Hematopoietic multipotent progenitor cell treated with erythropoietin and hydrocortisone succinate and interleukin-3 and kit ligand, for 15 days (in vitro differentiated cells): ENCODE measurements at places on chromosomes 4 and X.

GRCh38 chrX:2696698-2697215 lies 5.7 kb downstream of the CD99 start:
- DNase-seq, result no peak

DNA sequence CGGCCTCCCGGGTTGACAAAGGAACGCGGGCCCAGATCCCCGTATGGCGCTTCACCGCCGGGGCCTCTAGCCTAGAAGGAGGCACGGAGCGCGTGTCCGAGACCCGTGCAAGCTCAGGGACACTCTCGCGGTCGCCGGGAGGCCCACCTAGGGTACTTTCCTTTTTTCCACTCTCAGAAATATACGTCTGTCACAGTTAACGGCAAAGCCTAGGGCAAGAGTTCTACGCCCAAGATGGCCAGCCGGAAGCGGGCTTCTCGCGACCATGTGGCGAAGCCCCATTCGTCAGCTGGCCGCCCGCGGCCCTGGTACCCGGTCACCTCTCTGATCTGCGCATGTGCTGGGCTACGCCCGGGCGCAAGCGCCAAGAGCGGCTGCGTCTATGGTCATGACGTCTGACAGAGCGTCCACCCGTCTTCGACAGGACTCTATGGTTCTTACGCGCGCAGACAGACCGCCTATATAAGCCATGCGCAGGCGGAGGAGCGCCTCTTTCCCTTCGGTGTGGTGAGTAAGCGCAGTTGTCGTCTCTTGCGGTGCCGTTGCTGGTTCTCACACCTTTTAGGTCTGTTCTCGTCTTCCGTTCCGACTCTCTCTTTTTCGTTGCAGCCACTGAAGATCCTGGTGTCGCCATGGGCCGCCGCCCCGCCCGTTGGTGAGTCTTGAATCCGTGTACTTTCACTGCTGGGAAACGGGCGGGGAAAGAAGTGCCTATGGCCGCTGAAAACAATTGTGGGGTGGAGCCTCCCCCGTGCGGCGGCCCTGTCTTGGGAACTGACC lies at the start of gene RPL10:
Gene RPL10 (plus strand): TSS at position 490 of the 780 bp plus-strand sequence. CDS start 143 bp downstream, at position 633.
- peak; percentile 90 for DNase-seq

GRCh38 chrX:38817004-38817703 lies 15.9 kb downstream of the MID1IP1 start:
- DNase-seq, result no peak

GRCh38 chr4:2059726-2060602 lies 837 bp downstream of the NAT8L start:
- no peak for DNase-seq

GRCh38 chr4:81754169-81754568 lies 282.5 kb upstream of the RASGEF1B start:
- DNase-seq, result no peak

DNA sequence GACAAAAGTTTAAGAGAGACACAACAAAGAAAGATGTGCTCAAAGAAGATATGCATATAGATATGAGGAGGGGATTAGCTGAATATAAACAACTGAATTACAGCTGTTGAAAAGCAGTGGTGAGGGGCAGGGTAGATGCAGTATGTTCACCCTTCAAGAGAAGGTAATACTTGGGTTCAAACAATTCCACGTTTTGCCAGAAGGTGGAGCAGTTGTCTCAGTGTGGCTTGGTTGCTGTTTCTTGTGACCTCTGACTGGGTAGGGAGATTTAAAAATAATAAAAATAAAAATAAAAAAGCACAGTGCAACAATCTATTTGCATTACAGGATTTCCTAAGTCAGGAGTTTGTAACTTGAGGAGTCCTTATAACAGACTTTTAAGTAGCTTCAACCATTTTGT lies 23.3 kb downstream of the PHOX2B start:
- DNase-seq, result no peak

GRCh38 chr4:150497612-150498011 lies 84.3 kb upstream of the MAB21L2 start:
- DNase-seq, result no peak

GRCh38 chr4:154082760-154083535 lies 294.1 kb upstream of the SFRP2 start:
- no peak for DNase-seq

GRCh38 chrX:148269513-148269912 lies 230.9 kb upstream of the AFF2 start:
- DNase-seq, result no peak

- DNase-seq, result no peak
Measured at GRCh38 chr4:2284934-2285612, 23.2 kb upstream of the MXD4 start.

- peak; percentile 47 for DNase-seq
Measured at GRCh38 chr4:27048429-27049238, 188.0 kb downstream of the STIM2 start.

DNA sequence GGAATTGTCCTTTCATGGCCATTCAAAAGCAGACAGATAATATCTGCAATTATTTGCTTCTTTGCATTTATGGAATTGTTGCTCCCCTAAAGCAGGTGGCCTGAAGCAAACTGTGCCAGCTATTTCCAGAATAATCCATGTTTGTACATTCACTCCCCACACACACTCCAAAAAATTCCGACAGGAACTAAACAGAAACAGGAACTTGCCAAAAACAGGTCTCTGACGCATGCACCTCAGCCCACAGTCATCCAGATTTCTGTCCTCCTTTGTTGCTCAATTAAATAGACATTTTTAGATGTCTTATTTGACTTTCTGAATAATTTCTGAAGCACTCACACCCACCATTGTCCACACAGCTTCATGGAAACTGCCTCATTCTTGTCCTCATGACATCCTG lies 71.5 kb upstream of the EDNRA start:
- no peak for DNase-seq

GRCh38 chr4:169079942-169080827 lies 70.1 kb upstream of the CBR4 start:
- no peak for DNase-seq
